ENCODE measurements at places on chromosomes 7 and 10.
A peak's percentile ranks its signal among the peaks of the same experiment; 100 is the strongest.

- DNase-seq, result peak; percentile 41
Observed at GRCh38 chr10:22230158-22230833, 12.5 kb upstream of the EBLN1 start.

GRCh38 chr7:11709196-11709595, 122.8 kb downstream of the THSD7A start:
- no peak for DNase-seq

GRCh38 chr7:92727755-92728154, 108.6 kb downstream of the CDK6 start:
- DNase-seq, result no peak

DNA sequence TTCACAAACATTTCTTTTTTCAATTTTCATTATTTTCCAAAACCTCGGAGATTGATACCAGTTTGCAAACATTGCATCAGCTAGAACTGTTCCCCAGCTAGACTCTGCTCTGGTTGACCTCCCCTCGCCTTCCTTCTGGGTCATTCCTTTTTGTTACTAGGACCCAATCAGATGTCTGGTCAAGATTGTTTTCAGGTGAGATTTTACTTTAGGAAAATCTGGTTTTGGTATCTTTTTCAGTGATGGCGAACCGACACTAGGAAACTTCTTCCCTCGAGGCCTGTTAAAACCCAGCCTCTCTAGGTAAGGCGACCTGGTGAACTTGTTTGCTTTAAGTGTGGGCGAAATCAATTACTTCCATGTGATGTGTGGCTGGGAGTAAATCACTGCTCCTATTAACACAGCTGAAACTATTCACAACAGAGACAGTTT, 8.4 kb downstream of the PROSER2 start:
- DNase-seq, result no peak

GRCh38 chr7:157752832-157753291, 416.1 kb downstream of the DNAJB6 start:
- DNase-seq, result no peak

DNA sequence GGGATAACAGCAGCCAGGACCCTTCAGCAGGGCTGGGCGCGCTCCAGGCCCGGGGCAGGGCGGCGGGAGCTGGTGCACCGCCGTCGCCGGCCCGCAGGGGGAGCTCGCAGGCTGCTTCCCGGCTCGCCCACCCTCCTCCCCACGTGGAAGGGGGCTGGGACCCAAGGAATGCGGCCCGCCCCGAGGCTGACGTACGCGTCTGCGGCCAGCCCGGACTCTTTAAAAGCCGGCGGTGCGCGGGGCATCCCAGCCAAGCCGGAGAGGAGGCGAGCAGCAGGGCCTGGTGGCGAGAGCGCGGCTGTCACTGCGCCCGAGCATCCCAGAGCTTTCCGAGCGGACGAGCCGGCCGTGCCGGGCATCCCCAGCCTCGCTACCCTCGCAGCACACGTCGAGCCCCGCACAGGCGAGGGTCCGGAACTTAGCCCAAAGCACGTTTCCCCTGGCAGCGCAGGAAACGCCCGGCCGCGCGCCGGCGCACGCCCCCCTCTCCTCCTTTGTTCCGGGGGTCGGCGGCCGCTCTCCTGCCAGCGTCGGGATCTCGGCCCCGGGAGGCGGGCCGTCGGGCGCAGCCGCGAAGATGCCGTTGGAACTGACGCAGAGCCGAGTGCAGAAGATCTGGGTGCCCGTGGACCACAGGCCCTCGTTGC, at the start of gene PFKFB3:
Gene PFKFB3, plus strand, starts transcription at position 249 of the 647 bp plus-strand sequence. Its CDS starts 329 bp downstream, at position 578.
- DNase-seq, result peak; percentile 88

GRCh38 chr10:11516431-11516746, 95.1 kb downstream of the USP6NL start:
- DNase-seq, result no peak

- DNase-seq, result no peak
Observed at GRCh38 chr10:11758527-11759236, 16.5 kb downstream of the ECHDC3 start.

DNA sequence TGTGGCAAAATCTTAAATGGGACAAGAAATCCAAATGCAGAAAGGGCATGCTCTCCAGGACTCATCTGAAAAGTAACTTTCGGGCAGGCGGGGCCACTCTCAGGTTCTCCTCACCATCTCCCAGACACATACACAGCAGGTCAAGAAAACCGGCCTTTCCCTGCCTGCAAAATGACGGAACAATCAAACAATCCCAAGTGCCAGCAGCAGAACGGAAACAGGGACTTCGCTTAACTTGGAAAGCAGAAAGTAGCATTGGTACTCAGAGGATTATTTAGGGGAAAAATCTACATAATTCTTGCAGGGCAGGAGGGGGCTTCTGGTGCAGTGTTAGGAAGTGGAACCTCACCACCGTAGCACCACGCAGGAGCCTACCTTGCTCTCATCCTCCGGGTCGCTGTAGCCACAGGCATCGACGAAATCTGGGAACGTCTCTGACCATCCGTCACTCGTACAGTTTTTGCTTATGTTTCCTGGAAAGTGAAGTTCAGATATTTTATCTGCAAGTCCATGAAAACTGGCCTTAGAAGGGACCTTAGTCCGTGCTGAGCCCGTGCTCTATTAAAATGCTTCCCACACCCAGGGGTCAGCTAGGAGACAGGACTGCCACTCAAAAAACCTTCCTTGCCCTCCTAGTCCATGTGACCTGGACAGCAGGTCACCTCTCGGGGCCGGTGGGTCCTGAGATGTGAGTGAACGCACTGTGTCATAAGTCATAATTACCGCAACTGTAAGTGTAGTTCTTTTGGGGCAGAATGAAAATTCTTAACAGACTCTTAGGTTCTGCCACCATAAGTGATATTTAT, 41.1 kb downstream of the VIPR2 start:
- no peak for DNase-seq

DNA sequence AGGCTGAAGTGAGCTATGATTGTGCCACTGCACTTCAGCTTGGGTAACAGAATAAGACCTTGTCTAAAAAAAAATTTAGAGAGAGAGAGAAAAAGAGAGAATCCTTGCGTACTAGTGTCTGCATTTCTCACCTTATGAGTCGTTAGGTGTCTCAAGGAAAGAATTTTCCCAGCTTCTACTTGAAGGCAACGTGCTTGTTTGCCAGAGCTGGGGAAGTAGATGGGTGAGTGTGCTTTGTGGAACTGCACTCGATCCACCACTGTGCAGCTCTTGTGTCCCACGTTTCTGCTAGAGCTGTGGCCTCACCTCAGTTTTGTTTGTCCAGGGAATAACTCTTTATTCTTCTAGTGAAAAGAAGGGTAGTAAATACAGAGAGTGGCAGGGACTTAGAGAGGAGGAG, 38.9 kb downstream of the HDAC9 start:
- no peak for DNase-seq

- DNase-seq, result no peak
Observed at GRCh38 chr7:29084832-29085231, 61.5 kb downstream of the CPVL start.

DNA sequence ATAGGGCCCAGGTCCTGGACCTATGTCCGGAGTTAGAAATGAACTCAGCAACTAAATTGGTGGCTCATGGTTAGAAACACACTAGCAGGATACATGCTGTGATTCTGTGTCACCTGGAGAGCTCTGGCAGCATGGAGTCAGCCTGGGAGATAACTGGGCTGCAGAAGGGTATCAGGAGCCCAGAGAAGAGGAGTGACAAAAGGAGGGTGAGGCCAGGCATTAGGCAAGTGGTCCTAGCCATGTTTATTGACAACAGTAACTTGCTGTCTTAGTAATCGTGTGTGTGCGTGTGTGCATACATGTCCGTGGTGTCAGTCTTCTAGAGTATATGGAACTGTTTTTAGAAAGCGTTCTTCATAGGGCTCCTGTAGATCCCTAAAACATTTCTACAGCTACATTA, 157.5 kb upstream of the PHYHIPL start:
- DNase-seq, result no peak

DNA sequence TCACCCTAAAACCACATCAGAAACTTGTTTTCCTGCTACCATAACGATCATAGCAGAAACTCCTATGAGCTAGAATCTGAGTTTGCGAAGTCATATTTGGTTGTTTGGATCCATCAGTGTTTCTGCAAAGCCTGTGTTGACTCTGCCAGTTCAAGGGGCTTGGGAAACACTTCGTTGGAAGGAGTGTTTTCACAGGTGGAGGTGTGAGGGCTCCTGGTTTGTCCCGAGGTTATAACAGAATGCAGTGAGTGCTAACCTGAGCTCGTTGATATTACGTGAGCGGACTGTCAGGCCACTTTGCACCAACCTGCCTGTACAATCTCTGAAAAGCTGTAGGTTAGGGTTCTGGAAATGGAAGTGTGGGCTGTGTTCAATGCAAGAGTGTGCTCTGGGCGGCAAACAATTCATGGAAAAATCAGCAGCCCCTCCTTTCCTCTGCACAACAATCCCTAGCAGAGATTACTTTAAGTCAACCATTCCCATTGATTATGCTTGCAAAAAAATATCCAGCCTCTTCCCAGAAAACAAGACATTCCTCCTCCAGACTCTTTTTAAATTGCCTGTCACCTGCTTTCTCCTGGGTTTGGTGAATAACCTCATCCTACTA, 622.0 kb downstream of the TYW1 start:
- DNase-seq, result no peak

- DNase-seq, result no peak
Observed at GRCh38 chr7:157002819-157003421, 7.5 kb downstream of the MNX1 start.

GRCh38 chr10:72783410-72783833, 91.5 kb downstream of the MCU start:
- no peak for DNase-seq

DNA sequence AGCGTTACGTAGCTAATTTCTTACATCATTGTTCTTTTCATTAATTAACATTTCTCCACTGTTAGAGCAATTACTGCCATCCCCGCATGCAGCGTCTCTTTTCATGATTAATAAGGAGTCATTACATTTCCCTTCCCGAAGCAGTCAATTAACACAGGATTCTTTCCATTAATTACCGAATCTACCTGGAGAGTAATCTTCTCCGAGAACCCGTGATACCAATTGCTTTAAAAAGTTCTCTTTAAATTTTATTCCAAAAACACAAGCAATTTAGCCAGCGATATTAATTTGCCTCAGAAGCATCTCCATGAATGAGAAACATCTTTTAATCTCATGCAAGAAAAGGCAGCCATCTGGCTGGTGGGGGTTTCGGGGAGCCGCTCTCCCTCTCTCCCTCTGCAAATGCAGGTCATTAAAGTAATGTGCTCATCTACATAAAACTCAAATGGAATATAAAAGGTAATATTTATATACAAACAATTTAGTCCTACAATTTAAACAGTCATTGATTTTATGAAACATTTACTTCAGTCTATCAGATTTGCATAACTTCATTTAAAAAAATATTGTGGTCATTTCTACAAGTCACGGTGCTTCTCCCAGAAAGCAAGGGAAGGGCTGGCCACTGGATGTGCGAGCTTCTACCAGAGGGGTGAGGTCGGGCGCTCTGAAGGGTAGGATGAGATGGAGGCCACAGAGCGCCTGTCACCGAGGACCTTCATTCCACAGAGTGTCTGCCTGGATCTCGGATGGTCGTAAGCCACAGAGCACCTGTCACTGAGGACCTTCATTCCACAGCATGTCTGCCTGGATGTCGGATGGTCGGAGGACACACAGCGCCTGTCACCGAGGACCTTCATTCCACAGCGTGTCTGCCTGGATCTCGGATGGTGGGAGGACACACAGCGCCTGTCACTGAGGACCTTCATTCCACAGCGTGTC, 145.0 kb downstream of the WDR37 start:
- DNase-seq, result no peak

- DNase-seq, result no peak
Observed at GRCh38 chr7:67597161-67597560, 600.5 kb downstream of the TYW1 start.

GRCh38 chr7:158740013-158740656, 35.5 kb upstream of the NCAPG2 start:
- no peak for DNase-seq

GRCh38 chr7:85160223-85160622, 26.6 kb downstream of the SEMA3D start:
- no peak for DNase-seq

- no peak for DNase-seq
Observed at GRCh38 chr7:140568021-140568813, 72.4 kb downstream of the DENND2A start.

DNA sequence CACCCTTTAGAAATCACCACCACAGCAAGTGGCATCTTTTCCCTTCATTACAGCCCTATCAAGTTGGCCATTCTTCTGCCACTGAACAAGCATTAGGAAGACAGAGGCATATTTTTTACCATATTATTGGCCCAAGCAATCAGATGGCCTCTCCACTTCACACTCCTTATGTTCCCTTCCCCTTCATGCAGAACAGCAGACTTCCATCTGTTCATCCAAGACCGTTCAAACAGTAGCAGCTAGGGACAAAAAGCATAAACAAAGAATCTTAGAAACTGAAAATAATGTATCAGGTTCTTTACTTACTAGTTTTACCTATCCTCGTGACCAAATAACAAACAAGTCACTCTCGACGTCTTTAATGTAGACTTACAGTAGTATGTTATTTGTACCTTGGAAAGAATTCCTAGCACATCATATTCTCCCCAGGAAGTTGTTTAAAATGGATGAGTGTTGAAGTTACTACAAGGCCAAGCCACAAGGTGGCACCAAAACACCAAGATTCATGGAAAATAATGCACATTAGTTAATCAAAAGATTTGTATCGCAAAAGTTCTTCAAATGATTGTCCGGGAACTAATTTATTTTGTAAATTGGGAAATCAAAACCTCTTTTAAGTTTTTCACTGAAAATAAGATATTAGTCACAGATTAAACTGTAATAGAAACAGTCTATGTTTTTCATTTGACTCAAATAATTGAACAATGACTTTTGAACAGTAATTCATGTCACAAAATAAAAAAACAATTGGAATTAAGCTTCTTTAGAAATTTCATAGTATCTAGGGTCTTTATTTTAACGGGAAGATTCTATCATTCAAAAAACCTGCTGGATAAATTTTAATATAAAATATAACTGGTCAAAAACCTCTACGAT, 112.1 kb downstream of the VPS41 start:
- DNase-seq, result peak; percentile 29

GRCh38 chr10:83190614-83191013, 948.7 kb upstream of the GHITM start:
- DNase-seq, result no peak

- no peak for DNase-seq
Observed at GRCh38 chr7:15016766-15017165, 114.2 kb upstream of the DGKB start.

DNA sequence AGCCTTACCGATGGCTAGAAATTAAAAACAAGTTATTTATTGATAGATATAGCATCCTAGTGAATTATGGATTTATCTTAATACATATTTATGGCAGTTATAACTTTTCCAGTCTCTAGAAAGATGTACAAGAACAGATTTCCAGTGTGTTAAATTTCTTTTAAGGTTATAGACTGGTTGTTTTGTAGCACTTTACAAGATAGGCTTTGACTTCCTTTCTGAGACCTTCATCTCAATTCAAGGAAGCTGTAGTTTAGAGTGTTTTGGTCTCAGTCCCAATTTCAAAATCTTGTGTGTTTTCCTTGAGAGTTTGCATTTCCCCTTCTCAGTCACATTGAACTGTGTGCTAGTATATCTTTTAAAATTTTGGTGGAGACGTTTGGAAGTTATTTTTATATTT, 30.1 kb downstream of the PLEKHA1 start:
- no peak for DNase-seq

- DNase-seq, result no peak
Observed at GRCh38 chr10:16518822-16519221, 2.9 kb downstream of the C1QL3 start.
